ENCODE measurements at places on chromosomes 2 and 18.

DNA sequence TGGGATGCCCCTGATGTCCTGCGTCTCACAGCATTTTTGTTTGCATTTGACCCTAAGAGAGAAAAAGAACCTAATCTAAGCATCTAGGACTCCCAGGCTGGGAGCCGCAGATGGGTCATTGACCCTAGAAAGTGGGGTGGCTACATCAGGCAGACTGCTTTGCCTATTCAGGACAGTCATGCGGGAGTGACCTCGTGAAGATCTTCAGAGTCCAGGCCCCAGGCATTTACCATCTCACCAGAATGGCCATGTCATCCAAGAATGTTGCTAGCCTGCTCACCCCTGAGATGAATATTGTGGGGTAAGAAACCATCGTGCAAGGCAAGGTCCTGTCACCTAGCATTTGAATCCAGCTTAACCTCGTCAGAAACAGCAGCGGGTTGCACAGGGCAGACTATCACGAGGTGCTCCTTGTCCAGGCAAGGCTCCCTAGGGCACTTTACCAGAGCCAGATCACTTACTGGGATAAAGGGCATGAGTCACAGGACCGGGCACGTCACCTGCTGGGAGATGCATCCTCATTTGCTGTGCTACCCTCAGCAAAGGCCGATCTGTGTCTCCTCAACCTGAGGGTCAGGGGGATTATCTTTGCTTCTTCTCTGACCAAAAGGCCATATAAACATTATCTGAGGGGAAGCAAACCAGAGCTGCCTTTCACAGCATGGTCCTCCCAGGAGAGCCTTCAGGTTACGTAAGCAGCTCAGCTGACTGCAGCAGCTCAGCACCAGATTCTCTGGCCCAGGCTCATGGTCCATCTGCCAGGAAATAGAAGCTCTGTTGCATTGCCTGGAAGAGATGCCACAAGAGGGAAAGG, 162.3 kb downstream of the ACKR3 start:
- peak; percentile 36 for DNase-seq

DNA sequence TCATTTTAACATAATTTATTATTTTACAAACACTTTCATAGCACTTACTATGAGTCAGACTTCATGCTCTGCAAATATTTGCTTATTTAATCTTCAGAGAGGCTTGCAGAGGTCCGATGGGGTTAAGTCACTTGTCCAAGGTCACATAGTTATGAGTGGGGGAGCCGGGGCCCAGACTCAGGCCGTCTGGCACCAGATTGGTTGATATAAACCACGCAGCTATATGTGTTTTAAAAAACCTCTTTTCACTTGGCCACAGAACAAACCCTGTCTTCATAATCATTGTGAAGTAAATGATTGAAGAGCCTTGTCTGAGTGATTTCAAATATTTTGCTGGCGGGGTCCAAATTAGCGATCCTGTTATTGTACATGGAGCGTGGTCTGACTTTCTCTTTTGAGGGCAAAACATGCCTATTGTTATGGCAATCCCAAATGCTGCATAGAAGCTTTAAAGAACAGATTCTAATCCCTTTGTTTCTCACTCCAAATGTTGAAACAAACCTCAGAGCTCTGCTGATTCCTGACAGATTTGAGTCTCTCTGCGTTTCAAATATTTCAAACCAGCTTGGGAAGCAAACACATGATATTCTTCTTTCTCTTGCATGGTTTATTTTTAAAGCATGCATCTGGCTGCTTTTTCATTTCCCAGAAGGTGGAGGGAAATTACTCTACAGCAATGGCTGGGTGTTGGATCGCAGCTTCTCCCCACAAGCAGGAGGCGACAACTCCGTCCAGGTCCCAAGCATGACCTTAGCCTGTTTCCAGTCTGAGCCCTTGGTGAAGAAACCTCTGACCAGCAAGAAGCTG, 142.4 kb downstream of the DDX1 start:
- no peak for DNase-seq

- no peak for DNase-seq
Measured at GRCh38 chr18:79617511-79618500, 61.8 kb upstream of the CTDP1 start.

DNA sequence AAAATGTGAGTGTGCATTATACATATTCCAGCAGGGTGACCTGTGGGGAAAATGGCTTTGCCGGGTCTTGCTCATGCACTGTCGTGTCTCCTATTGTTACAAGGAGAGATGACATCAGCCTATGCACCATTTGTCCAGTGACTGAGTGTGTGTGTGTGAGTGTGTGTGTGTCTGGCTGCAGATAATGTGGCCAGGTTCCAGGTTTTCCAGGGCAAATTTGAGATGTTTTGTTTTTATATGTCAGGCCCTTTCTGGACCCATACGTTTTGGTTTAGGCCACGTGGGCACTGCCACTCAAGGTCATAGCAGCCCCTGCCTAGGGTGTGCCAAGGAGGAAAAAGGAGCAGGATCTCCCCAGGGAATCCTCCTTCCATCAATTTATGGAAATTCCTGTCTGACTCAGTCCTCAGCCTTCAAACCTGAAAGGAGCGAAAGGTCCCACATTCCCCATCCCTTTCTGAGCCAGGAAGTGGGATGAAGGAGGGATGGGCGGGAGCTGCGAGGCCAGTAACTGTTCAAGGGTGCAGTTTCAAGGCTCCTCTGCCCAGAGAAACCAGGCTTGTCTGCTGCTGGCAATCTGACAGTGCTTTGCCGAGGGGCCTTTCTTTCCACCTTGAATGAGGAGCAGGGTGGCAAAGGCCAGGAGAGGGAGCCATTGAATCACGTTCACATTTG, 93.0 kb upstream of the SMAD2 start:
- peak; percentile 65 for DNase-seq

DNA sequence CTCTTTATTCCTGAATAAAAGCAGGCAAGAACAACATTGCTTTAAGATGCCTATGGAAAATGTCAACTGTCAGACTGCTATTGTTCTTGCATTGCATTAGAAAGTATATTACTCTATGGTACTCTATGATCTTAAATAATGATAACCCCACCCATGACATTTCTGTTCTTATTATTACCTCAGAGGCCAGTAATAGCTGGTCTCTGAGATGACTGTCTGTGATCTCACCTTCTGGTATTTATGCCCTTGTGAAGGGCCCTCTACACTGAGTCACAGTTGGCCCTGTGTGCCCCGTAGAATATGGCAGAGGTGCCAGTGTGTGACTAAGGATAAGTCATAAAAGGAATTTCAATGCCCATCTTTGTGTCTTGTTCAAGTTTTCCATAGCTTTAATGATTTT, 61.0 kb downstream of the SPP2 start:
- DNase-seq: no peak

- DNase-seq: no peak
Measured at GRCh38 chr2:18837240-18837639, 247.9 kb upstream of the NT5C1B start.

DNA sequence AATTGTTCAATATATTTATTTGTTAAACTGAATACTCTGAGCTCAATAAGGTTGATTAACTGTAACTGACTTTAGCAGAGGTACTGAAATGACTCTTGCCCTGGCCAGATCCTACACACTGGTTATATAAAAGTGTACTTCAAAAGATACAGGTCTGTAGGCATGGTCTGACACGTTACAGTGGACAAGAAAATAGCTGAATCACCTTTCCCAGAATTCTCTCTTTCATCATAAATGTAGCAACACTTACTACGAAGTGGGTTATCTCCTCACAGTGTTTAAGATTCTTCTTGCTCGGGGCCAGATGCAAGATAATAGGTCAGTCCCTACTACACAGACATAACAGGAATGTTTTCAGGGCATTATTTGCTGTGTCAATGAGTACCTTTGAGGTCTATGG, 107.0 kb upstream of the ZC3H15 start:
- DNase-seq: no peak

Measured in ovary (tissue), 10 donors.